ENCODE measurements at places on chromosomes 12 and 14.

GRCh38 chr14:35248476-35248788 is 43.8 kb upstream of the PSMA6 start:
- no peak for DNase-seq

- no peak for DNase-seq
Observed at GRCh38 chr12:86139671-86140070, 116.5 kb downstream of the MGAT4C start.

GRCh38 chr12:107458163-107458562 is 227.4 kb upstream of the PWP1 start:
- no peak for DNase-seq

- DNase-seq, result no peak
Observed at GRCh38 chr12:46388427-46389021, 16.0 kb upstream of the SLC38A2 start.

DNA sequence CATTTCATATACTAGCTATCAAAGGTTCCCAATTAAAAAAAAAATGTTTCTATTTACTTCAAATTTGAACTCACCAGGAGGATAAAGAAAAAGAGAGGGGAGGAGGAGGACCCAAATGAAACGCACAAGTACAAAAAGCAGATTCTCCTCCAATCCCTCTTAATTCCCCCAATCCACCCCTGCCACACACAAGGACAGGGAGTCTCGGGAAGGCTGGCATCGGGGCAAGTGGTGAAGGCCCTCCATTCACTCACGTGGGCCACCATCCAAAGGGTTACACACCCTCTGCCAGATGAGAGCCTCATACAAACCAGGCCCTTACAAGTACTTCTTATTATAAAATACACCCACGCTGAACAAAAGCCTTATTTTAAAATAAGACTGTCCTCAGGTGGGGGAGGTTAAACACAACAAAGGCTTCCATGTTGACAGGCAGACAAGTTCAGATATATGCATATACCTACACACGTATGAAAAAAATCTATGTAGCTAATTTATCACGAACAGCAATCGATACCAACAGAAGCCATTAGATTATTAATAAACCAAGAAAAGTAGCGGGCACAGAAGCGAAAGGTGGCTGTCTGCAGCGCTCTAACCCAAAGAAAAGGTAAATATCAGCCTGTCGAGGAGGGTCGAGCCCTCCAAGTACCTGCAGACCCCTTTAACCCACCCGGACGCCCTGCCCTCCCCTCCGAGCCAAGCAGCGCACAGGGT is 1.5 kb downstream of the ATP2B1 start:
- DNase-seq, result no peak

- DNase-seq, result no peak
Observed at GRCh38 chr12:67885375-67886169, 103.7 kb upstream of the IFNG-AS1 start.

GRCh38 chr14:64703395-64704142 is 655 bp upstream of the PLEKHG3 start:
- DNase-seq, result no peak

- no peak for DNase-seq
Observed at GRCh38 chr12:48815126-48816110, 2.9 kb upstream of the CACNB3 start.

DNA sequence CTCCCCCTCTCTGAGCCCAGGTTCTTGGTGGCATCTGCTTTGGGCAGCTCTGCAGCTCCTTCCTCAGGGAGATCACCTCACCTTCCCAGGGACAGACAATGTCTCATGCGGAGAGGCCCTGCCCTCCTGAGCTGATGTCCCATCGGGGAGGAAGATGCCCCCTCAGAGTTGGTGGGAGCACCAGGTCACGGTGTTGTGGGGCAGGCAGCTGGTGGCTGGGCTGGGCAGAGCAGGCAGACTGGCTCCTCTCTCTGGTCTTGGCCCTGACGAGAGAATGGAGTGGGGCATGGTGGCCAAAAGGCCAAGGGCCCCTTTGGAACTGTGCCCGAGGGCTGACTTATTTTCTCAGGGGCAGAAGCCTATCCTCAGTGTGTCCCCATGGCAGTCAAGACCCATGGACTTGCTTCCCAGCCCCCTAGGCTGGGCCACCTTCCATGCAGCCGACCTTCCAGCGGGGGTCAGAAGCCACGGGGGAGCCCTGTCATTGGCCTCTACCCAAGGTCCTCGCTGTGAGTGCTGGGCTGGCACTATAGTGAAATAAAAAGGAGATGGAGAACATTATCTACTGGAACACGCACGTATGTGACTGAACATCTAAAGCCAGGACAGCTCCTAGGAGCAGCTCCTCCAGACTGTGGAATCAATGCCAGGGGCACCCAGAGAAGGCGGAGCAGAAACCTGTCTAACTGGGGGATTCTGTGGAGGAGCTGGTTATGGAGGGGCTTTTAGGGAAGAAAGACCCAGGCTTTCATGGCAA is 21.9 kb downstream of the PPP2R5C start:
- DNase-seq, result no peak

GRCh38 chr12:52354200-52354599 is 13.1 kb downstream of the KRT85 start:
- DNase-seq, result no peak

DNA sequence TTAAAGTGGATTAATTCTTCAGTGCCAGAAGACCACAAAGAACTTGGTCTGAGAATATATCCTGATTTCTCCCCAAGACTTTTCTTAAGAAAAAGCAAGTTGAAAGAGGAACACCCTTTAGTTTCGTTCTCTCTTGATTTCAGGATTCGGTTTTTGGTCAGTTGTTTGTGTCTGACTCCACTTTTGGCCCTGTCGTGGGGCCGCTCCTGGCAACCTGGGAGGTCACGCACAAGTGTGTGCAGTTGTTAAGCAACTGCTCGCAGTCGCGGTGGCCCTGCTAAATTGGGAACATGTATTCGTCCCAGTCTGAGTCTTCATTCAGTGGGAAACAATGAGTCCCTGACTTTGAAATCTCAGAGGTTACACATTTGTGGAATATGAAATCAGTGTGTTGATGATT is 68.7 kb downstream of the RGS6 start:
- no peak for DNase-seq

GRCh38 chr12:53192531-53193021 is 11.9 kb upstream of the CSAD start:
- no peak for DNase-seq

DNA sequence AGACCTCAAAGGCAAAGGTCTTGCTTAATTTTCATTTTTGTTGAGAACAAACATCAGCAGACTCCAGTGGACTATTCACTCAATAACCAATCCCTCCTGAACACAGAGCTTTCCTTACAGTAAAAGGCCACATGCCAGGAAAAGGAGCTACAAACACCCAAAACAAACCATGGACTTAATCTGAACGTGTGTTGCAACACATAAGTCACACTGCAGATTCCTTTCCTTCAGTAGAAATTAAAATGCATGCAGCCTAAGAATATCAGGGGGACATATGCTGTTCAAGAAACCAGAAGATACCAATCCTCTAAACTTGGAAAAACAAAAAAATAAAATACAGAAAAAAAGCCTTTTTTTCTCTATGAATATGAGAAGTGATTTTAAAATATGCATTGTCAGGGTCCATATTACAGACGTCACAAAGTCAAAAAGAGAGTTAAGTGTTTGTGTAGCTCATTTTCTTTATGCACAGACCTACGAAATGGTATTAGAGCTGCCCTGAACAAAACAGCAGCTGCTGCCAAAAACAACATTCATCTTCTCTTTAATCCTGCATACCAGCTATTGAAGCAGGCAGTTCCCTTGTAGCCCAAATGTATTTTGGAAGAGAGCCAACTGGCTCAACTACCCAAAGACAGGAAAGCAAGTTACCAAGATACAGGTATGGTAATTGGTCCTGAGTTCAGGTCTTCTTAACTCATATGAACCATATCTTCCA is 26.2 kb downstream of the KITLG start:
- DNase-seq, result no peak

DNA sequence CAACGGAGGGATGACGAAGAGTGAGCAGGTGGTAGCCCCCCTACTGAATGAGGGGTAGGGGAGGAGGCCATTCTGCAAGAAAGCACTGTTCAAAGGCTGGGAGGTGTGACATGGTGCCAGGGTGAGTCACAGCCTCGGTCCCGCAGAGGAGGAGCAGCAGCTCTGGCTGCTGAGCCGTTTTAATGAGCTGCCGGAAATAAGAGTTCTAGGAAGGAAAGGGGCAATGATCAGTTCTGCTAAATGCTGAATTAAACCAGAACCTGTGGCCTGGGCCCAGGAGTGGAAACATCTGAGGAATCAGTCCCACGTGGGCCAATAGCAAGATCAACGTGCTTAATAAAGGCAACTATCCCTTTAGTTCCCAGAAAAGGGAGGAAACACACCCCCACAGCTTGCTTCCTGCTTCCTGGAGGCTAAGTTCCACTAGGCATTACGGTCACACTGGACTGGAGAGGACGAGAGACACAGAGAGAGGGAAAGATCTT is 3.6 kb downstream of the ABCD4 start:
- no peak for DNase-seq

GRCh38 chr14:93737634-93738033 is 50.7 kb downstream of the PRIMA1 start:
- DNase-seq, result no peak

- DNase-seq, result no peak
Observed at GRCh38 chr12:99670635-99671034, 23.1 kb downstream of the GARIN6 start.

DNA sequence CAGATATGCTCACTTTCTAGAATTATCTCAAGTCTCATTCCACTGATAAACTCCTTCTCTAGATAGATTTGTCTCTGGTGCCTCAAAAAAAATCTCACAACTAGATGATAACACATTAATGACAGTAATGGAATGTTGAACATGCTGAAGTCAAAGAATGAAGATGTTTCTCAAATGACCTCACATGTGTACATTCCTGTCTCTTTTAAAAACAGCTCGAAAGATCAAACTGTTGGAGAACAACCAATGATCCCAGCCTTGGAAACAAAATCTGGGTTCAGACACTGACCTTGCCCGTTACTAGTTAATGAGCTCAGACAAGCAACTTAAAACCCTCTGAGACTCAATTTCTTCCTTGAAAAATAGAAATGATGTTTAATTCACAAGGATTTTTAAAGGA is 44.7 kb upstream of the KCNJ8 start:
- no peak for DNase-seq

GRCh38 chr12:26014085-26014484 is 55.6 kb downstream of the RASSF8 start:
- no peak for DNase-seq

- DNase-seq, result no peak
Observed at GRCh38 chr12:6925239-6925539, 2.6 kb upstream of the ATN1 start.

DNA sequence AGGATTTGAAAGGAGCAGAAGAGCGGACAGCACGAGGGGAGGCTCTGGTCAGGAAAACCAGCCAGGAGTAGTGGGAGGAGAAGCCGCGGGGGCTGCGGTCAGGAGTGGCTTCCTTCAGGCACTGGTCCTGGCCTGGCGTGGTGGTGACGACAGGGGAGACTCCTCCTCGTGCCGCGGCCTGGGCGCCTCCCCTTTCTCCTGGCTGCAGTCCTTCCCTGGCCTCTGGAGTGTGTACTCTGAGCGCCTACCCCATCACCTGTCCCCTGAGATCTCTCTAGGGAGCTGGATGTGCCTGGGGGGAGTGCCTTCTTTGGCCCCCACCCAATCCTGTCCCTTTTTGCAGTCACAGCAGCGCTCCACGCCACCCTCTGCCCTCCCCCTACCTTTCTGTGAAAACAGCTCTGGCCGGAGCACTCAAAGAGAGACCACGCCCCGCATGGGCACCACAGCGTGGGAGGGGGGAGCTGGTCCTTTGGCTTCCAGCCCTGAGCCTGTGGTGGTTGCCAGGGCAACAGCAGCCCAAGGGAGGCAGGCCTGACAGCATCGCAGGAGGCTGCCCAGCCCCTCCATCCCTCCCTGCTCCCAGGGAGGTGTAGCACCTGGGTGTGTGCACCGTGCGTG is 125.9 kb downstream of the CALM1 start:
- DNase-seq, result no peak

DNA sequence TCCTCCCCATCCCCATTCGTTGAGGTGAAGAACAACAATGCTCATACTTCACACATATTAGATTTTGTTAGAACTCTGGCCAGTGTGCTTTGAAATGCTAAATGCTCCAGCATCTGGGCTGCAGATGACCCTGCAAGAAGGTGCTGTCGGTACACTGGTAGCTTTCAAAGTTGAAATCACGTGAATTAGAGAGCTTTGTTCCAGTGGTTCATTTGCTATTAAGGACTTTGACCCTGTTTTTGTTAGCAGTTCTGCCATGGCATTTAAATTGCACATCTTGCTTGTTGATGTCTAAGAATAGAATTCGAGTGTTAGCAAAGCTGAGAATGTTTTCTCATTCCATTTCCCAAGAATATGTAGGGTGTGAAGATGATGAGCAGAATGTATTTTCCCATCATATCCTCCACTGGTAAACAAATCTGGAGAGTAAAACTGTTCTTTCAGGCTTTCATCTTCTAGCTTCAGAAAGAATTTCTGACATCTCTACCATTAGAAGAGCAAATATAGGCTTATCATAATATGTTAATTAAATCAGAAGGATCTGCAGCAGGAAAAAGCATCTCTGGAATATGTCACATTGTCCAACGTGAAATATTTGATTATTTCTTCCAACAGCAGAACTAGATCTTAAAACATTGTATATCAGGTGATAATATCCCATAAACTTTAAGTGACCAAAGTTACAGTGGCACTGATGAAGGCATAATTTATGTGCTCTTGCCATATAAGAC is 98.8 kb upstream of the PDE3A start:
- DNase-seq, result no peak

DNA sequence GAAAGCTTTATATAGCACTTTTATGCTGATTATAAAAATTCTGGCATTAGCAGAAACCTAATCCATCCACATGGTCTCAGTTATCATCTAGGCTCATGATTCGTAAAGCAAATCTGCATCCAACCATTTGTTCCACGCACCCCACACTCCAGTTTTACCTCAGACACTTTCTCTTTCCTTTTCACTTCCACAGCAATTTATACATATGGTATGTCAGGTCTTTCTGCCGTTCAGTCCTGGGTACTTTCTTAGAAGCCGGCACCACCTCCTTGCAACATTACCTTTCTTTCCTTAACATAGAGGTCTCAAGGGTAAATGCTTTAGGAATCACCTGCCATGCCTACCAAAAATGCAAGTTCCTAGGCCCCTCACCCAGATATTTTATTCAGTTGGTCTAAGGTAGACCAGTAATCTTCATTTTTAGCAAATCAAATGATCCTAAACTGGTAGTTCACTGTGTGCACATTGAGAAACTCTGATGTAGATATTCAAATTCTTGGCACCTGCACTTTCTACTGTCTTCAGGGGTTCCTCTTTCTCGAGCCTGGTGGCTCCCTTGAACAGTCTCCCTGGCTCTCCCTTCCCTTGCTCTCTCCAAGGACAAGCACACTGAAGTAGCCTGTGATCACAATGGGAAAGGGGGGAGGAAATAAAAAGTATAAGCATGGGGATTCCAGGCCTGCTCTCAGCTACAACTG is 2.8 kb upstream of the KRAS start:
- DNase-seq, result no peak

GRCh38 chr12:112904571-112904970 is 2.2 kb upstream of the OAS1 start:
- DNase-seq, result no peak

All from T-helper 1 cell (primary cell).